ELF-1 (cell line): ENCODE measurements at places on chromosomes 1 and 21.

DNA sequence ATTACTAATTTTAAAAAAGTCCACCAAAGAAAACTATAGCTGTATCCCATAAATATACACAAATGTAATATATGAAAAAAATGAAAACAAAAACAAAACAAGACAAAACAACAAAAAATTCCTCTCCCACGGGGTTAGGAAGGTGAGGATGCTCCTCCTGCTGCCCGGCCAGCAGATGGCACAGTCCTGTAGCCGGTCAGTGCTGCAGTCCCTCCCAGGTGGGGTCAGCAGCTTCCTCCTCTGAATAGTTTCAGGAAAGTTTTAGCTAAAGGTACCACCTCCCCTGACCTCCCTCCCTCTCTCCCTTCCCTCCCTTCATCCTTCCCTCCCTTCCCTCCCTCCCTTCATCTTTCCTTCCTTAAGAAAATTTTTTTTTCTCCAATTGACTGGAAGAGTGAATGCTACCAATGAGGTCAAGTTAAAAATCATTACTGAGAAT lies 67.8 kb upstream of the BCL10 start:
- peak; percentile 45 for DNase-seq

GRCh38 chr1:100969327-100969726 lies 56.3 kb downstream of the DPH5 start:
- no peak for DNase-seq

- DNase-seq, result no peak
Measured at GRCh38 chr21:44057960-44058651, 46.0 kb downstream of the TRAPPC10 start.

DNA sequence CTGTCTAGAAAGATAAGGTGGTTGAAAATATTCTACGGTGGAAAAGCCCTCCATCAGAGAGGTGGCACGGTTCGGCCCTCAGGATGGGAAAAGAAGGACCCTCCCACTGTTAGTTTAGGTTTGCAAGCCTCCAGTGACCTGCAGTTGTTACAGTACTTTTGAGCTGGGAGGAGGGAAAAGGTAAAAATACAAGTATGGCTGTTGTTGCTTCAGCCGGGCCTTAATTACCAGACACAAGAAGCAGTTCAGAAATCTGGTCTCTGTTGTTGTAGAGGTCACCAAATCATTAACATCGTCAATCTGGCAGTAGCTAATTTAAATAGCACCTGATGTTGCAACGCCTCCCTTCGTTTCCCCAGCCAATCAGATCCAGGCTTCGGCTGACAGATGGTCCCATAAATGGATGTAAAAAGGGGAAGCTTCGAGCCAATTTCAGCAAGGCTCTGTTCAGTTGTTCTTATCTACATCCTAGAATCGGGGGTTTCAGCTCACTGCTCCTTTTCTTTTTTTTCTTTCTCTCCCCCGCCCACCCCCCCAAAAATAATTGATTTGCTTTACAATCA lies at the start of gene ELAVL4:
TSS of gene ELAVL4 (plus strand) at position 424 of the 563 bp plus-strand sequence. CDS start 270 bp downstream, outside the sequence.
- DNase-seq, result no peak

DNA sequence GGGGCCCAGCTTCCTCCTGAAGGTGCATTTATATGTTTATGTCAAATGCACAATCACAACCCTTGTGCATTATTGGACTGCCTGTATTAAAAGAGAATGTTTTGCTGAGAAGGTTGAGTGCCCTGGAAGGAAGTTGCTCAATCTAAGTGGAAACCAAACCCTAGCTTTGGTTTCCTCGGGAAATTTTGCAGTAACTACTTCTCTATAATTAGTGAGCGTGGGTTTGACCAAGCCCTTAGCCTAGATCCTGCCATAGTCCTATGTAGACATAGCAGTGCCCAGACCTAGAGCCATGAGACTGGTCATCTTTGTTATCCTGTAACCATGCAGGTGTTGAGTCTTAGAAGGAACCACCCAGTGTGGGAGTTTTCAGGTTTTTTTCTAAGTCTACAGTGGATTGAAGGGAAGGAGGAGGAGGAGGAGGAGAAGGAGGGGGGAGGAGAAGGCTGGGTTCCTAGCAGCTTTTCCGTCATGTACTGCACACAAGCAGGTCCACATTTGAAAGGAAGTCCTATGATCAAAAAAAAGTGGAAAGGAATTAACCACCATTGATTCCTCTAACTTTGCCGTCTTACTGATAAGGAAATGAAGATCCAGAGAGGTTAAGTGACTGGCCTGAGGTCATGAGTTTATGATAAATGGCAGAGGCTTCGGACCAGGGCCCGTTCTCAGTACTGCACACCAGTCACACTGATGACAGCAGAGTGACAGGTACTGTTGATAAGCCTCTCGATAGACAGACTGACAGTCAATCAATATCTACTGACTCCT lies 72.2 kb upstream of the LYST start:
- no peak for DNase-seq

DNA sequence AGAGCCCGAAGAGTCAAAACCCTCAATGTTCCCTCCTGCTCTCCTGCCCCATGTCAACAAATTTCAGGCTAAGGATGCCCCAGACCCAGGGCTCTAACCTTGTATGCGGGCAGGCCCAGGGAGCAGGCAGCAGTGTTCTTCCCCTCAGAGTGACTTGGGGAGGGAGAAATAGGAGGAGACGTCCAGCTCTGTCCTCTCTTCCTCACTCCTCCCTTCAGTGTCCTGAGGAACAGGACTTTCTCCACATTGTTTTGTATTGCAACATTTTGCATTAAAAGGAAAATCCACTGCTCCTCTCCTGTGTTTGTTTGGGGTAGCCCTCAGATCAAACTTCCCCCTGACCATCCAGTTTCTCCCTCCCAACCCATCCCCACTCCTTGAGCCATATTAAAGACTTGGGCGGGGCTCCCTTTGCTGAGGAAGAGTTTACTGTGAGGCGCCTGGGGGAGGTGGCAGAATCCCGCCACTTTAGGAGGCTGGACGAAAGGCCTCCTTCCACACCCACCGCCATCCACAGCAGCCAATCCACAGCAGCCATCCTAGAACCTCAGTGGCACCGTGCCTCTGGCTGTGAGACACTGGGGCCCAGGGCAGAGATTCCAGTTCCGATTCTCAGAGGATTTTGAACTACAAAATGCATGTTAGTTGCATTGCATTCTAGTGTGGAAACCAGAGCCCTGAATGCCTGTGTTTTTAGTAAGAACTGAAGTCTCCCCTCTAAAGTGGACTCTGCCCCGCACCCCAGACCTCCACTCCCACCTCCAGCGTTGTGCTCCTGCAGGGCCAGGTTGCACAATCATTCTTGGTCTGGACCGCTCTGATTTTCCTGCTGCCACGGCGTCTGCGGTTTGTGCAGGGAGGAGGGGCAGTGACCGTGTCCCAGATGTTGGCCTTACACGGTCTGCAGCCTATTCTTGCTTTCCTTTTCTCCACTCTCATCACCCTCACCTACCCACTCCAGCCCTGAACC lies 3.0 kb downstream of the OLFML3 start:
- peak; percentile 79 for DNase-seq

DNA sequence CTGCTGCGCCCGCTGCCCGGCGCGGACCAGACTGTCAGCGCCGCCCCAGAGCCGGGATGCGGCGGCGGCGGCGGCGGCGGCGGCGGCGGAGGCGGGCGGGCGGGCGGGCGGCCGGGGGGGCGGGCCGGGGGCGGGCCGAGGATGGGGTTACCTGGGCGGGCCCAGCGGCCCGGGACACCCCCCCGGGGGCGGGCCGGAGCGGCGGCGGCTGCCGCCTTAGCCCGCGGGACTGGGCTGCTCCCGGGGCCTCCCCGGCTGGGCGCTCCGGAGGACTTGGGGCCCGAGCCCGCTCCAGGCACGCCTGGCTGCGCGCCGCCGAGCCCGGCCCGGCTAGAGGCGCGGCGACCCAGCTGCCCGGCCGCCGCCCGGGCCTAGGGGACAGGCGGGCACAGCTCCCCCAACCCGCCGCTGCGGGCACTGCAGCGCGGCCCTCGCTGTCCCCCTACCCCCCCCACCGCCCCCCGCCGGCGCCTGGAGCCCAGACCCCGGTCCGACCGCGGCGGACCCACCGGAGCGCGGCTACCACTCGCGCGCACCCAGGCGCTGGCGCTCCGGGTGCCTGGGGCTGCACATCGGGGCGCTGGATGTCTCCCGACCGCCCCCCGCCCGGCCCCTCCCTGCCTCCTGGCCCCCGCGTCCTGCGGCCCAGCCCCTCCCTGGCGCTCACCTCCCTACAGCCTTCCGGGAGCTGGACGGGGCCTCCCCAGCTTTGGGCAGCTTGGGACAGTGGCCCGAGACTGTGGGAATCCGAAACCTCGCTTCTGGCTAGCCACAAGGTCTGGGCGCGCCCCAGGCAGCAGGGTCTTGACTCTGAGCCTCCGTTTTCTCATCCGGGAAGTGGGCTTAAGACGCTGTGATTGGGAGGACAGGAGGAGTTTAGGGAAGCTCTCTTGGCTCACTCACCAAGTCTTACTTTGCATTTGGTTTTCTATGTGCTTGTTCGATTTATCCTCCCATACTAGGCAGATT lies at the start of gene WNT4:
TSS of gene WNT4 (minus strand) at position 33 of the 969 bp plus-strand sequence. CDS start 175 bp downstream, outside the sequence.
- no peak for DNase-seq

- DNase-seq, result no peak
Measured at GRCh38 chr1:86960548-86960947, 46.1 kb downstream of the HS2ST1 start.

- DNase-seq, result no peak
Measured at GRCh38 chr1:170623171-170623570, 40.8 kb upstream of the PRRX1 start.

DNA sequence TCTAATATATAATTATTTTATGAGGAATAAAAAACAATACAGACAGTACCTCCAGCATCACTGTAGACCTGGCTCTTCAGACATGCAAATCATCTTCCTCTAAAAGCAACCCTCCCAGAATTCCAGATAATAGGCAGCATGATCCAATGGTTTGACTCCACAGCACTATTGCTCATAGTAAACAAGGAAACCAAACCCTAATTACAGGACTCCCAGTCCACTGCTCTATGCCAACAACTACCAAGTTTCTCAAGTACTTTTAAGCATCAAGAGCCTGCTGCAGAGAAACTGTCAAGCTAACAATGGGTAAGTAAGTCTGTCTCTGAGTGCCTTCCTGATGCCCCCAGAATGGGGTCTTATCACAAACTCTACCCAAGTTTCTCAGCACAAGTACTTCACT lies 57.2 kb downstream of the EYA3 start:
- DNase-seq, result no peak

- no peak for DNase-seq
Measured at GRCh38 chr1:202871367-202871766, 17.6 kb downstream of the RABIF start.

- peak; percentile 68 for DNase-seq
Measured at GRCh38 chr1:233183226-233184020, 112.1 kb downstream of the PCNX2 start.

DNA sequence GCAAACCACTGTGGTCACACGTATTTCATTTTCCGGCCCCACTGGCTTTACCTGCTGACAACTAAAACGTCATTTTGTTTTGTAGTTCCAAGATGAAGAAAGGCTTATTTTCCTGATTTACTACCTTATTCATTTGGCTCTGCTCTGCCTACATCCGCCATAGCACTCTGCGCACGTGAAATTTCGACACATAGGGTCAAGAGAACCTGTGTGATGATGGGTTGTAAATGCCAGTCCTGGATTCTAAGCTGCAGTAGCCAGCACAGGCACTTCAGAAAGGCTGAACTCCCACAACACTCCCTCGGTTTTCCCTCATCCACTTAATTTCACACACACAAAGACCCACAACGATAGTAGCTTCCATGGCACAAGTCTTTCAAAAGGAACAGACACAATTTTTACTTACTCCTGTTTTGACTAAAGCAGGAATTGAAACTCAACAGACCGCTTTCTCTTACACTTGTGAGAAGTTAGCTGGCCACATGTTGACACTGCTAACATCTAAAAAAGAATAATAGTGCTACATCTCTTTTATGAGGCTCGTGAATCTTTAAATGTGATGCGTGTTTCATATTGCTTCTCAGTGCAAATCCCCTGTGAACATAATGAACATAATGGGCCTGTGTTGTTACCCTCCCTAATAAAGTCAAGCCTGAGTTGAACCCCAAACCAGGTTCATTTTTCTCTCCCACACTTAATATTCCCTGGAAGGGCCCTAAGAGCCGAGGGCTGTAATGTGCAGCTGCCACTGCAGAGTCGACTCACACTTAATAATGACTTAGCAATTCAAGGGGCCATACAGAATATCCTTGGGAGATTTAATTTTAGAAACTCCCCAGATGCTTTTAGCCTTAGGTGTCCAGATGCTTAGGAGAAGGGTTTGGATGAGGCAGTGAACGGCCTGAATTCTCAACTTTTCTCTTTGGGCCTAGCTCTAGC lies 1.5 kb upstream of the RUNX1 start:
- no peak for DNase-seq

- no peak for DNase-seq
Measured at GRCh38 chr1:23816906-23817305, 8.3 kb downstream of the HMGCL start.

DNA sequence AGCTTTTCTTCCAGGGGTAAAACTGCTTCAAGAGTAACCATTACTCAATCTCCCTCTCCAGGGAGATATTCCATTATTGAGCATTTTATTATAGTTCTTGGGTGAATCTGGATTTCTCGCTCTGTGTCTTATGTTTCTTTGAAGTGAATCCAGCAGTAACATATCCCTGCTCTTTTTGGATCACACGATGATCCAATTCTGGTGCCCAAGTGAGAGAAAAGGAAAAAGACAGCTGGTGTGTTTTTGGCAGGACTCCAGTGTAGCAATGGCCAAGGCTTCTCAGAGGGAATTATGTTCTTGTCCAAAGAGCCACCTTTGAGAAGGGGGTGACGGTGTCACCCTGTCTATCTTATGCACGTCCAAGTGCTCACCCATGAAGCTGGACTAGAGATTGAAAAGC lies 140.3 kb upstream of the ERRFI1 start:
- no peak for DNase-seq

- peak; percentile 35 for DNase-seq
Measured at GRCh38 chr1:23013657-23014056, 2.0 kb downstream of the TEX46 start.

GRCh38 chr21:44856131-44856530 lies 17.4 kb downstream of the PTTG1IP start:
- DNase-seq, result no peak

GRCh38 chr1:13737398-13737797 lies 37.4 kb downstream of the PRDM2 start:
- DNase-seq, result no peak

GRCh38 chr1:203678943-203679661 lies 52.5 kb downstream of the ATP2B4 start:
- no peak for DNase-seq

GRCh38 chr1:230084408-230085177 lies 17.6 kb downstream of the GALNT2 start:
- DNase-seq, result peak; percentile 74

GRCh38 chr1:183144752-183145151 lies 41.3 kb upstream of the LAMC2 start:
- no peak for DNase-seq

DNA sequence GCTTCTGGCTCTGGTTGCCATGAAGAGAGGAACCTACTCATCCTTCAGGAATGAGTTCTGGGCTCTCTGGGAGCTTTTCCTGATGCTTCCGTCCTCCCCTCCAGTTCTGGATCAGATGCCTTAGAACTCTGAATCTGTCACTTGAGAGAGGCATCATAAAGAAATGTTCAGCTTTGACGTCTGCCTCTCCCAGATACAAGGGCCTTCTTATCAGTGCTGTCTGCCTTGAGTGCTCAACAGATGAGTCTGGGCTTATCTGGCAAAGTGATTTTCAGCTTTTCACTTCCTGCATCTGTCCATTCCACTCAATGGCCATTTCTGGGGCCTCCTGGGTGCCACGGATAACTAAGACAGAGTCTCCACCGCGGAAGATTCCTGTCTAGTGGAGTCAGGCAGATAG lies 12.3 kb upstream of the OTUD3 start:
- DNase-seq, result peak; percentile 42
